ENCODE measurements at places on chromosomes 11 and 22. TPM values are rescaled to one million over a fixed set of nuclear protein-coding genes. Genes with fewer than 3 reads are reported as not detected.

The RSF1 gene
- polyA plus RNA-seq, result 30.4 TPM

The GTSE1 gene
- polyA plus RNA-seq, result not detected

The MPZL2 gene
- not detected for polyA plus RNA-seq

The CD3G gene
- 0.09 TPM for polyA plus RNA-seq

The FIBIN gene
- not detected for polyA plus RNA-seq

GRCh38 chr11:15430381-15430780 is 315.7 kb downstream of the INSC start:
- no peaks in the 10 kb centered on the region for H3K27me3 ChIP-seq
- DNase-seq, result no peak
- H3K4me1 ChIP-seq, result no peaks in the 10 kb centered on the region
- H3K36me3 ChIP-seq, result no peaks in the 10 kb centered on the region

DNA sequence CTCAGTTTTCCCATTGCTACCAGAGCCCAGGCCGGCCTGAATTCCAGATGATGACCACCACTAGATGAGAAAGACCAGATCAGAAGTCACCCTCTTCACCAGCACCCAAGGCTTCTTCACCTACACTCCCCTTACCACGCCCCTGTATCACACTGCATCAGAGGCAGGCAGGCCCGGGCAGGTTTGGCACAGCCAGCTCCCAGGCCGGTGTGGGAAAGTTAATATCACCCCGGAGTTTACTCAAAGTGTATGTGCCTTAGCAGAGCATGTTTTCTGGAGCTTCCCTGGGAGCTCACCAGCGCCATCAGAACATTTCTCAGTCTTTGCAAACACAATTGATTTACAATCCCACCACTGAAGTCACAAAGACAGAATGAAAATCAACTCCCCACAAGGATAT is 47.5 kb upstream of the POU2AF1 start:
- DNase-seq, result no peak
- no peak overlapping the region for H3K4me3 ChIP-seq
- H3K36me3 ChIP-seq, result no peaks in the 10 kb centered on the region
- no peaks in the 10 kb centered on the region for H3K27me3 ChIP-seq

GRCh38 chr11:94089341-94089740 is 39.3 kb upstream of the PANX1 start:
- DNase-seq, result no peak
- peaks cover 4% of the 10 kb centered on the region for H3K27me3 ChIP-seq
- H3K27ac ChIP-seq, result no peak overlapping the region
- H3K4me3 ChIP-seq, result no peak overlapping the region
- H3K36me3 ChIP-seq, result no peaks in the 10 kb centered on the region

DNA sequence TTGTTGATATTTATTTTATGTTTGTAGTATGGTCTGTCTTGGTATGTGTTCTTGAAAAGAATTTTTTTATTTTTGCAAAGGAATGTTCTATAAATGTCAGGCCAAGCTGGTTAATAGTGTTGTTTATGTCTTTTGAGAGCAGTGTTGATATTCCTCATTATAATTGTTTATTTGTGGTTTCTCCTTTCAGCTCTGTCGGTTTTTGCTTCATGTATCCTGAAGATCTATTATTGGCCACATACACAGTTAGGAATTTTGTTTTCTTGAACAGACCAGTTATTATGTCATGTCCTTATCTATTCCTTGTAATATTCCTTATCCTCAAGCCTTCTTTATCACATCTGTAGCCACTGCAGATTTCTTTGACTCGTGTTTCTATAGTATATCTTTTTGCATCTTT is 56.5 kb downstream of the PDHX start:
- H3K27me3 ChIP-seq, result no peaks in the 10 kb centered on the region
- H3K4me3 ChIP-seq, result no peak overlapping the region
- no peak for DNase-seq
- H3K27ac ChIP-seq, result no peak overlapping the region
- no peaks in the 10 kb centered on the region for H3K4me1 ChIP-seq
